ENCODE measurements at places on chromosomes 2 and 18.

- no peak for DNase-seq
These were observed 257.5 kb downstream of the SETBP1 start for GRCh38 chr18:44937960-44938719.

GRCh38 chr2:226818930-226819329 lies 16.9 kb upstream of the RHBDD1 start:
- DNase-seq, result no peak

- no peak for DNase-seq
These were observed 203.6 kb downstream of the ACKR3 start for GRCh38 chr2:236773206-236773605.

DNA sequence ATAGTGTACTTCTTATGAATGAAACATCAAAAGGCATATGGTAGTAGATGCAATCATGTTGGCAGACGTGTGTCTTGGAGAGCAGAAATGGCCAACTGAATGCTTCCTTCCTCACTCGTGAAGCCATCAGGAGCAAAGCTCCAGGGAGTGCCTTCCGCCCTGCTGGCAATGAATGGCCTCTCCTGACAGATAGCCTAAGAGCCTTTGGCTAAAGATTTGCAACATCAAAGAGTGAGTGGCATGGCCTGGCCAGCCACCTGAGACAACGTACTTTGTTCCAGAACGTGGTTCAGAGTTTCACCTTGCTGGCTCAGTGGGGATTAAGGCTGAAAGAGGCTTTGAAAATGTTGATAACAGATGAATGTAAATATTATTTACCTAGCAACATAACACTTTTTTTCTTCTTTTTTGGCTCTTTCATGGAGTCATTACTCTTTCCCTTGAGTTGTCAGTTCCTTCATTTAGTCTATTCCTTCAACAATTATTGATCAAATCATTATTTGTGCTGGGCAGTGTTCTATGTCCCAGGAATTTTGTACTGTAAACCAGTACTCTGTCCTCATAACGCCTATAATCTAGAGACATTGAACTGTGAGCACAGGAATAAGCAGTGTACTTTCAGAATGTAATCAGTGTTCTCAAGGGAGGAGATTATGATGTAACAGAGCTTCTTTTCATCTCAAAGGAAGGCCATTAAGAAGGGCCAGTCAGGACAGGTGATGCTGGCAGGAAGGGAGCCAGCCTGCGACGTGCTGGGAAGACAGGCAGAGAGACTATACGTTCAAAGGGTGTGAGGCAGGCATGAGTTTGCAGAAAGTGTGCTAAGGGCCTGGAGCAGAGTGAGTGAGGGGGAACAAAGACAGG lies 59.4 kb upstream of the SH3RF3 start:
- no peak for DNase-seq

GRCh38 chr2:238166391-238167343 lies 7.9 kb downstream of the ERFE start:
- DNase-seq, result no peak

- DNase-seq, result peak; percentile 9
These were observed at the start of gene FNDC4 for GRCh38 chr2:27494944-27495554. Gene FNDC4, minus strand, starts transcription at chr2:27495200. Its CDS starts 521 bp downstream, at chr2:27494679.

- peak; percentile 10 for DNase-seq
These were observed 11.8 kb downstream of the MAPRE3 start for GRCh38 chr2:26982102-26982742.

- DNase-seq, result no peak
These were observed 197.3 kb downstream of the EIPR1 start for GRCh38 chr2:3180082-3180908.

DNA sequence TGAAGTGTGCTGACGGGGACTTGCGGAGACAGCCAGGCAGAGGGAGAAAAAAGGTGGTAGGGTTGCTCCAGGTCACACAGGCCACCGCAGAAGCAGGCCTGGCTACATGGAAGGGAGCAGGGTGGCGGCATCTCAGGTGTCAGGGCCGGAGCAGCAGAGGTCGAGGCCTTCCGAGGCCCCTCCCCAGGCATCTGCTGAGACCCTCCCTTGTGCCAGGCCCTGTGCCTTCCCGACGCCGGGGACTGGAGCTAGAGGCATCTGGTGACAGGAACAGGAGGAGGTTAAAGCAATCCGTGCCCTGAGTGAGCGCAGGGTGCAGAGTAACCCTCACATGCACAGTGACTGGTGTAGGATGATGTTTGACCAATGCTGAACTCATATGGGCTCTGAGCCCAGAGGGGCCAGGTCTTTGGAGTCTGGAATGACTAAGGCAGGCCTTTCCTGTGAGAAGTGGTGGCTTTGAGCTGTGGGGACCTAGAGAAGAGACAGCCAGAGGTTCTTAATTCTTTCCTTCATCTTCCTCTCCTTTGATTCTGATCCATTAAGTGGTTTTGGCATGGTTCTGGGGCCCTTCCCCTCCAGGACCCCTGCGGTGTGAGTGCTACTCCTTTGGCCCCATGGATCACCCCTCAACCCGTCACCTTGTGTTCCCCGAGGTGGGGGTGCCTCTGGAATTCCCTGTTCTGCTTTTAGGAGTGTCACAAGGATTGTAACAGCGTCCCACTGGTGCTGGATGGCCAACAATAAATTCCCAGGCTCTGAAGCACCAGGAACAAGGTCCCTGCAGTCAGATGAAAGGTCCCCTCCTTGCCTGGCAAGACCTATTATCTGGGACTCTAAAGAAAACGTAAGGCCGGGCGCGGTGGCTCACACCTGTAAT lies 72.1 kb downstream of the KLHL29 start:
- DNase-seq, result no peak

DNA sequence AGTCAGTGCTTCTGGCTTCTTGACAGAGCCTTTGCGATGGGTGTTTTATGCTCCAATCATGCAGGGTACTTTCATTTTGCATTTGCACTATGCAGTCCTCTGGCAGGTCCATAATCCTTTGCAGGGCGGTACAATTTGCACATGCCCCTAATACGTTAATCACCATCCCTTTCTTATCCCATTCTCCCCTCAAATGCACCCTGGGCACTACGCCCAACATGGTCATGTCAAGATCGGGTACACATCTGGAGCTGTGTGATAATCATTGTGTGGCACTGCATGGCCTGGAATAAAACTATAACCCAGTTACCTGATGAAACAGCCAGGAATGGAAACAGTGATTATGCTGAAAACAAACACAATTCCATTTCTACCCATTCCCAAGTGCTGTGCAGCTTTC lies 27.7 kb downstream of the LOXHD1 start:
- DNase-seq, result no peak
